IMR-90 (cell line): ENCODE measurements at places on chromosomes 5 and 9. TPM values are rescaled to one million over a fixed set of nuclear protein-coding genes. Genes with fewer than 3 reads are reported as not detected.

Gene IFNA21
- total RNA-seq = not detected in 2 replicates

Gene CAMK4
- total RNA-seq = 4.8 and 6.7 TPM in 2 replicates

- DNase-seq = no peak
These were observed 60.7 kb downstream of the SMIM23 start for GRCh38 chr5:171846323-171846722.

DNA sequence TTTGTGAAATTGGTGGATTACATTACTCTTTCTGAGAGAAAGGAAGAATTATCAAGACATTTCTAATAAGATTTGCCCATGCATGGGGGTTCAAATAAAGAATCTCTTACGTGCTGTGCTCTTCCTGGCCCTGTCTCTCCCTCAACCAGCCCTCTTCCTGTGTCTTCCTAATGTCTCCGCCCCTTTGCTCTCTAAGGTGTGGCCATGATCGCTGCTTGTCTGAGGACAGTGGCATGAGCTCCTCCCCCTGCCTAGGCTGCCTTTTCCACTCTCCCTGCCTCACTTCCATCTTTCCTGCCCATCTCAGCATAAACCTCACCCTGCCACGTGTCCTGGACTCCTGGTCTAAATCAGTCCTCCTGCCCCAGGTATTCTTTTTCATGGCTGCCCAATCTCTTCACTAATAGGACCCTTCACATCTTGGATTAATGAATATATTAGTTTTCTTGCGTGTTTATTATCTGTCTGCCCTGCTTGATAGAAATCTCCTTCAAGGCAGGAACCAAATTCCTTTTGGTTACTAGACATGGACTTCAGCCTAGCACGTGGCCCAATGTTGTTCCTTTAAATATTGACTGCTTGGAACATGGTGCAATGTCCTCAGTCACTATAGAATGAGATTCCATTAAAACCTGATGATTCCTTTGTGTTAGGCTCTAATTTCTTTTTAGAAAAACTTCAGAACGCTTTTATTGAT, 122.3 kb downstream of the MTRR start:
- DNase-seq = no peak

- DNase-seq = no peak
These were observed 5.0 kb downstream of the STC2 start for GRCh38 chr5:173323106-173323798.

- no peak for DNase-seq
These were observed 126.8 kb downstream of the SPATA31D1 start for GRCh38 chr9:82115331-82115730.

GRCh38 chr5:57435701-57436134, 46.9 kb downstream of the ACTBL2 start:
- DNase-seq = peak; percentile 99

- no peak for DNase-seq
These were observed 4.6 kb downstream of the ANGPTL2 start for GRCh38 chr9:127117801-127118200.

GRCh38 chr5:117220730-117221129, 646.1 kb upstream of the SEMA6A start:
- no peak for DNase-seq

Gene HTR1A
- total RNA-seq = not detected in 2 replicates

DNA sequence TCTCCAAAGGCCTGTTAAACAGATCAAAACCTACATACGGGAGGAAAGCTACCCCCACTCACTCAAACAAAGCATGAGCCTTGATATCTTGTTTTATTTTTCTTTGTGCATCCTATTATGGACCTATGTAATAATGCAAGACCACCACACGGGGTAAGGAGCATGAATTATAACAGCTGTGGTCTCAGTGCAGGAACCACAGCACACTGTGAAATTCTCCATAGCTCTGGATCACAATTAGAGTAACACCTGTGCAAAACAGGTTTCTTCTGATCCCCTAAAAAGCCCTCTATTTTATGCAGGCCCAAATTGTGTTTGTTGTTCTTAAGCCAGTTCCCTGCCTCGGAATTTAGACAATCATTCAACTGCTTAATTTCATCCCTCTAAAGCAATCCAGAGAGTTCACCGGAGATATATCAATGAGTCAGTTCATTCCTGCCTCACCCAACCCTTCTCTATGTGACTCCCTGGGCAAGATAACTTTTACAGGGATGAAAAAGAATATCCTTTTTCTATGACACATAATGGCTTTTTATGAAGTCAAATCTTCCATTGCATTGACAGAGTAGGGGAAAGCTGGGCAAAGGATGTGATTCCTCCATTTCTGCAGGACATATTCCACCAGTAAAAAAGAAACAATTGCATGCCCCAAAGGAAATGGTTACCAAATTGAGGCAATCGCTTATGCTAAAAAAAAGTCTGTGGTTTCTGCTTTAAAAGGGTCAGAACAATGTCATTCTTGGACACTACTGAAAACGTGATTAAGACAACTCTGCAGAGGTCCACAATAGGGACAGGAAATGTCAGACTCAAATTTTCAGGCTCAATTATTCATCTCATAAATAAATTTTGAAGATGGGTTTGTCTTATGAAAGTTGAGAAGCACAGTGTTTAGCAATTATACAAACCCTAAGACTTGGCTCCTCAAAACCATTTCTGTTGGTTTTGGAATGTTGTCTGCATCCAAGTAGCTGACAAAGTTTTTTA, 41.6 kb upstream of the FST start:
- peak; percentile 66 for DNase-seq

DNA sequence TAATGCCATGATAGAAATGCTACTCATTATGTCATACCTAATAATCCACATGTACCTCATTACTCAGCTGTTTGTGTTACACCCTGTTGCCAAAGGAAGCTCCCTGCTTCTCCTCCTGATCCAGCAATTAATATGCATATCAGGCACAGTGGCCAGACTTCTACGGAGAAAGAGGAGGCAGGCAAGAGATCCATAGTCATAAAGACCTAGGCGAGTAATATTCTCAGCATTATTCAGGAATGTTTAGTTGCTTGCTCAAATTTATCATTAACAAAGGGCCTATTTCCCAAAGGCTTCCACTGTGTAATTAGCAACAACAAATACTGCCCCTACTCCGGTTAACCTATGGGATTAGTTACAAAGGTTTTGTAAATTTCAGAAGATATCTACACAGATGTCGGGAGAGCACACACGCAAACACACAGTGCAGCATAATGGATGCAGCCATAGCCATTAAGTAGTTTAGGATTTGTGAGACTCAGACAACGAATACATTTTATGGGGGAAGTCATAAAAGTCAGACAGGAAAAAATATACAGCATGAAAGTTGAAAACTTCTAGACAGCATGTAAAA, 192.6 kb downstream of the EFNA5 start:
- DNase-seq = no peak

Gene CER1
- total RNA-seq = not detected in 2 replicates

Gene NRG2
- total RNA-seq = 0.18 TPM in 1 of 2 replicates, not detected in the other

DNA sequence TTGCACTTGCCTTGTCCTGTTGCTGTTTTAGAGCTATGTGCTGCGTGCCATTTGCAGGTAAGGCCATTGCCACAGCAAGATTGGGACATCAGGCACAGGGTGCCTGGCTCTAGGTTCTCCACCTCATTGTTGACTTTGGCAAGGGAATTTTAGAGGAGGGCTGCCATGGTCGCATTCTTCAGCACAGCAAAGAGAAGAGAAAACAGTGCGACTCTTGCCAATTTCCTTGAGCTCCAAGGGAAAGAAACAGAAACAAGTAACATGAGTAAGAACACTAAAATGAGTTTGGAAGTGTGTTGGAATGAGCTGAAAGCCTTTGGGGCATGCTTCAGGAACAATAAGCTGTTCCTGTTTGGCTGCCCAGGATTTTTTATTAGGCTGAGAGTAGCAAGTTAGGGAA, 188.1 kb upstream of the IL12B start:
- peak; percentile 21 for DNase-seq

GRCh38 chr5:80387063-80387768, 20.6 kb upstream of the ZFYVE16 start:
- DNase-seq = no peak
